ENCODE measurements at places on chromosomes 4 and X.

GRCh38 chrX:119870626-119871131 is 854 bp downstream of the RNF113A start:
- DNase-seq, result no peak

DNA sequence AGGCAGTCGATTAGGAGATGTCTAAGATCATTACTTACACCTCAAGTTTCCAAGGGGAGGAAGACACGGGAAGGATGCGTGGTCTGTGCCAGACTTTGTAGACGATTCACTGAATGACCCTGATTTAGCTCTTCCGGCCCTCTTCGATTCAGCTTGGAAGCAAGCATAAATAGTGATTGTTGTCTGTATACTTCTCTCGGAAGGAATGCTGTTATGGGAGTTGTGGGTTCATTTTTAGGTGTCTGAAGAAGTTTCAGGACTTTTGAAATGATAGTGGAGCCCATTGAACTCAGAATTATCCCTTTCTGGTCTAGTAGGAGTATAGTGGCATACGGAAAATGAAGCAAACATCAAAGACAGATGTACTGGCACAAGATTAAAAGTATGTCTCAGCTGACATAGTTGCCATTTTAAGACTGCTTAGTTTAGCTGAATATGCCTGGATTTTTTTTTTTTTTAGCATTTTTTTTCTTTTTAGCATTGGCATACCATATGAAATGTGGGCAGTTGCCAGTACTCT is 1.0 kb upstream of the ANKRD17 start:
- DNase-seq, result no peak

- DNase-seq, result no peak
Observed at GRCh38 chrX:100477958-100478357, 67.9 kb upstream of the PCDH19 start.

- no peak for DNase-seq
Observed at GRCh38 chrX:13383907-13384306, 64.1 kb upstream of the ATXN3L start.

DNA sequence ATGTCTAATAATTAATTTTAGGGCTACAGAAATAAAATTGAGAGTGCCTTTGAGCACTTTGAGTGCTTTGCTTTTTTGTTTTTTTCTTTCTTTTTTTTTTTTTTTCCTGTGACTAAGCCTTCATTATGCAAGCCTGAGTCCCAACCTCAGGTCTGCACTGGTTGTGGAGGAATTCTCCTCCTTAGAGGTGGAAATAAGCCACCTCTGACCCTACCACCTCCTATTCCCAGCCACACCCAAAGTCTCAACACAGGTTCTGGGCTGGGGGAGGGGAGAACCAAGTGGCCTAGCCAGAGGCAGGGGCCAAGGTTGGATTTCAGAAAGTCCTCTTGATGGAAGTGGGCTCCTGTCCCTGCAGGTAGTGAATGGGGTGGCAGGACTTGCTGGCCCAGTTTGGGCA is 180.2 kb downstream of the ARAP2 start:
- no peak for DNase-seq

DNA sequence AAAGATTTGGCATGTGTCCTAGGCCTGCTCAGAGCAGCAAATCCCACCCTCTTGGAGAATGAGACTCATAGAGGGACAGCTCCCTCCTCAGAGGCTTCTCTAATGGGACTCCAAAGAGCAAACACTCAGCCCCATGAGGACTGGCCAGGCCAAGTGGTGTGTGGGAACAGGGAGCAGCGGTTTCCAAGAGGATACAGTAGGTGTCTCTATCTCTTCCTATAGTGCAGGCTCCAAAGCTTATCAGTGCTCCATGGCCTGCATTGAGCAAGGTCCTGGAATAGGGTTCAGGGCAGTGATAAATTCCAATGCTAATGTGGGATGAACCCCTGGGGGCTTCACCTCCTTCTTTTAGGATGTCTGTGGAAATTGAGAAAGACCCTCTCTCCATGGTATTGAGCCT is 15.7 kb upstream of the MAGEA10 start:
- no peak for DNase-seq

- DNase-seq, result no peak
Observed at GRCh38 chr4:36208893-36209473, 35.3 kb downstream of the ARAP2 start.

GRCh38 chr4:176339936-176340761 is 20.4 kb downstream of the SPCS3 start:
- no peak for DNase-seq

GRCh38 chr4:158580064-158580463 is 58.4 kb downstream of the RXFP1 start:
- no peak for DNase-seq

GRCh38 chrX:46703980-46704379 is 54.9 kb downstream of the SLC9A7 start:
- DNase-seq, result no peak

GRCh38 chr4:141630854-141631253 is 5.5 kb upstream of the IL15 start:
- DNase-seq, result no peak

All from stimulated activated CD8-positive, alpha-beta memory T cell treated with anti-CD3 and anti-CD28 coated beads, Interleukin-15, amount 100 ng/mL, for 1 hour (primary cell).